NCI-H1417 treated with DMSO at 0.1 percent for 48 hours (cell line): ENCODE measurements at places on chromosomes 13 and 19.

DNA sequence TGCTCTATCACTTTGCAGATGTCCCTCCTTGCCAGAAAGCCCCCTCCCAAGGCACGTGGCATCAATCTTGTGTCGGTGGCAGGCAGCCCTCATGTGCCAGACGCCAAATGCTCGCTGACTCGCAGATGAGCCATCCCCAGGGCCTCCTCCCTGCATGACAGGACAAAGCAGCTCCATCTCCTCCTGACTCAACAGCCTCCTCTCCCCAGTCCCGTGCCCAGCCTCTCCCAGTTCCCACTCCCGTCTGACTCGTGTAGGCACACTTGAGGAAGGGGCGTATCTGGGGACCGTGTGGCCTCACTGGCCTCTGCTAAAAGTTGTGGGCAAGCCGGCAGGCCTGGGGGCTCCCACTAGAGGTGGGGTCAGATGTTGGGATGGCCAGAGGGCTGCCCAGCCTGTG is 133.6 kb downstream of the STK24 start:
- no peak for DNase-seq

DNA sequence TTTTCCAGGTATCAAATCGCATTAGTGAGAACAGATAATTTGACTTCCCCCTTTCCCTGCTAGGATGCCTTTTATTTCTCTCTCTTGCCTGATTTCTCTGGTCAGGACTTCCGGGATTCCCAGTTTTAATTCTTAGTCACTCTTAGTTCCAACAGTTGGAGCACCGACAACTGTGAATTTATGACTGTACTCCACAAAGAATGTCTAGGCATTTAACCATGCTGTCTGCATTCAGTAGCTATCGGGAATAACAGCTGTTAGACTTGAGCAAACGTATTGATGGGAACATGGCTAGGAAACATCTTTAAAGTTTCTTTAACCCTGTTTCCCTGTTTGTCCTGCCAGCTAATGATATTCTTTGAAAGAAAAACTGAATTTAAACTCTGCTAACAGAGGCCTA is 14.1 kb upstream of the SPACA7 start:
- no peak for DNase-seq

DNA sequence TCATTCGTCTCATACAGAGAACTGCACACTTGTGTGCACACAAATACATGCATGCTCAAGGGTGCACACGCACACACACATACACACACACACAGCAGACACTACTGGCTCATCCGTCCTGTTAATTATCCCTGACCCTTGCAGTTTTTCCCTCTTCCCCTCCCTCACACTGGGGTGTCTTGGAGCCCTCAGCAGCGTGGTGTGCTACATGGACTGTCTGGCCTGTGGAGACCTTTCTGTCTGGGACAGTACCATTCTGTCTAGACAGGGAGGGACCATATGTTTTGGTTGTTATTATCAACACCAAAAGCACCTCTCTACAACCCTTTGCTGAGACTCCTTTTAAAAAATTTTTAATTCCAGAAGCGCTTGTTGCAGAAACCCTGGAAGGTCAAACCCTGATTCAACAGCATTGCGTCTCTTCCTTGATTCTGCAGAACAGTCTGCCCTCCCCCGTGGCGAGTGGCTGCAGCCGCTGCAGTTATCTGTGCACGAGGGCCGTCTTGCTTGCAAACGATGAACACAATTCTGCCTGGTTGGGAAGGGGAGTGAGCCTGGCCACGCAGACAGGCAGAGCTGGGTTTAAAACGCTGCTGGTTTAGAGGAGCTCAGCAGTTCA is 374.0 kb downstream of the IRS2 start:
- DNase-seq, result peak; percentile 86

- no peak for DNase-seq
Observed at GRCh38 chr19:34193439-34193838, 21.1 kb downstream of the LSM14A start.

GRCh38 chr13:45209229-45209628 is 8.4 kb upstream of the KCTD4 start:
- no peak for DNase-seq

GRCh38 chr19:6108721-6109633 is 1.3 kb downstream of the RFX2 start:
- DNase-seq, result peak; percentile 5

GRCh38 chr13:67278235-67278634 is 48.1 kb upstream of the PCDH9 start:
- no peak for DNase-seq

GRCh38 chr13:99335603-99336002 is 28.4 kb upstream of the GPR183 start:
- no peak for DNase-seq

DNA sequence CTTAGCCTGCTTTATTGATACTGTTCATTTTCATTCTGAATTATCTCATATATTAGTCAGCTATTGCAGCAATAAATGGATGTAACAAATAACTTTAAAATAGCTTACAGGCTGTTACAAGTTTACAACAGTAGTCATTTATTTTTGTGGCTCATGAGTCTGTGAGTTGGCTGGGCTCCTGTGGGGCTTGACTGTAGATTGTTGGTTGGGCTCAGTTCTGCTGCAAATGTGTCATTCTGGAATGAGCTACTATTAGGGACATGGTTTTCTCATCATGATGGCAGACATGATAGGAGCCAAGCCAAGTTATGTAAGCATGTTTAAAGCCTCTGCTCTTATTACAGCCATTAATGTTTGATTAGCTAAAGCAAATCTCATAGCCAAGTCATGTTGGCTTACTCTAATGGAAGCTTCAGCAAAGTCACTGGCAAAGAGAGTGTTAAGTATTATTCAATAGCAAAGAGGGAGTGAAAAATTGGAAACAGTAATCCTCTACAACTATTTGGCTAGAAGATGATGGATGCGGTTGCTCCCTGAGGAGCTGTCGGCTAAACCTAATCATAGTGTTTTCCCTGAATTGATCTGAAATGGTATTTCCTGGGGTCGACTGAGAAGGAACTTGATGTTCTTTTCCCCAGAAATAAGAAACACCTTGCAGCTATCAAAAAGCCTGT is 391.3 kb downstream of the TDRD3 start:
- no peak for DNase-seq

GRCh38 chr13:62193919-62194318 is 778.3 kb upstream of the PCDH20 start:
- no peak for DNase-seq

DNA sequence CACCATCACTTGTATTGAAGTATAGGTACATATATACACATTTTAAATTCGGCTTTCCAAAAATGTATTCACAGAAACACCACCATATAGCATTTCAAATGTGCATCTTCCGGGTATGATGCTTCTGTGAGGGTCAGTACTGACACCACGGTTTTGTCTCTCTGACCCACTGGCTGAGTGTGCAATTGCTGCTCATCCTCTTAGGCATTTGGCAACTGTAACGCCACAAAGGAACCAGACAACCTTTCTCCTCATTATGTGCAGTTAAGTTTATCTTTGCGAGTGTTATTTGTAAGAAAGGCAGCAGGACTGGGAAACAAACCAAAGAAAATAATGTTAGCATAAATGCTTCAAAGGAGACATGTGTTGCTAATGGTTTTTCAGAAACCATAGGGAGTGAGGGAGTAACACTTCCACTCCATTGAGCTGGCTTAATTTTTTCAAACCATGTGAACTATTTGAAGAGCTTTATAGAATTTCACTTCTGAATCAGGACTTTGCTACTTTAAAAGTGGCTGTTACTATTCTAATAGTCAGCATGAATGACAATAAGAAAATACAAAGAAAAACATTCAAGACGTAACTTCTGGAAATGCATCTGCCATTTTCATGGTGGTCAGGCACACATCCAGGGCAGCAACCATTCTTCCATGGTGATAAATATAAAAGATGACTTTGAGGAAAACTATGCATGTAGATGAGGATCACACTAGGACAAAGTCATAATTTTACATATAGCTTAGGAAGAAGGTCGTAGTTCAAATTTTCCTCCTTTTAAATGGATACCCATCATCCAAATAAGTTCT is 423.3 kb downstream of the MZT1 start:
- no peak for DNase-seq

GRCh38 chr19:1363599-1363998 is 20.1 kb upstream of the NDUFS7 start:
- DNase-seq, result no peak

- no peak for DNase-seq
Observed at GRCh38 chr13:106507560-106508274, 27.7 kb downstream of the EFNB2 start.

DNA sequence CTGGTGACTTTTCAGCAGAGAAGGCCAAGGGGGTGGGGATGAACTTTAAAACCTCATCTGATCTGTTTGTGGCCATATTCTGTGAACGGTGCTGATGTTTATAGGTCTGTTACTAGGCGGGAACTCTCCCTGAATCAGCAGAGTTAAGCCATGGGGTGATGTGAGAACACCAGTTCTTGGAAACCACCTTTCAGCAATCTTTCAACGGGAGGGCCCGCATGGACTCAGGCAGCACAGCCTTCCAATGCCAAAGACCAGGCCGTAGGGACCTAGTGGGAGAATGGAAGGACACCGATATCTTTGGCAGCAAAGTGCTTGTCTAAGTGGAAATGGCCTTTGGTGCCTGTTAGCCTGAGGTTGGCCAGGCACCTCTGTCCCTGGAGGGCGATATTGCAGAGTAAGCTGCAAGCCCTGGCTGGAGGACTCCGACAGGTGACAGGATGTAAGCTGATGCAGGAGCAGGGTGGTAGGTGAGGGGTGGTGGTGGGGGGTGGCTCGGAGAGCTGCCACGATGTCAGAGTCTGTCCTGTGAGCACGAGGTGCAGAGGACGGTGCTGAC is 57.0 kb downstream of the ERCC5 start:
- no peak for DNase-seq

DNA sequence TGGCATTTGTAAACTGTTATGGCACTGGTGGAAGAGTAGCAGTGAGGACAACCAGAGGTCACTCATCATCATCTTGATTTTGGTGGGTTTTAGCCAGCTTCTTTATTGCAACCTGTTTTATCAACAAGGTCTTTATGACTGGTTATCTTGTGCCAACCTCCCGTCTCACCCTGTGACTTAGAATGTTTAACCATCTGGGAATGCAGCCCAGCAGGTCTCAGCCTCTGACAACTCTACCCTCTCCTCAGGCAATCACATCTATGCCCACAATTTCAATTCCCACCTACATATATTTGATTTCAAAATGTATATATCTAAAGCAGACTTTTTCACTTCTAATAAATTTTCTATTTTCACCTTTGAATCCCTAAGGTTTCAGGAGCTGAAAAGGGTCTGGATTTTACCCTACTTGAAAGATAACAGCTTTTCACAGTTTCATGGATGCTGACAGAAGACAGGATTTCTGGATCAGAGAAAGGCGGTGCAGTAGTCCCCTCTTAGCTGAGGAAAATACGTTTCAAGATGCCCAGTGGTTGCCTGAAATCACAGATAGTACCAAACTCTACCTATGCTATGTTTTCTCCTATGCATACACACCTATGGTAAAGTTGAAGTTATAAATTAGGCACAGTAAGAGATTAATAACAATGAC is 1171.8 kb downstream of the DIAPH3 start:
- no peak for DNase-seq

- DNase-seq, result no peak
Observed at GRCh38 chr19:51318687-51319648, 7.5 kb downstream of the IGLON5 start.

DNA sequence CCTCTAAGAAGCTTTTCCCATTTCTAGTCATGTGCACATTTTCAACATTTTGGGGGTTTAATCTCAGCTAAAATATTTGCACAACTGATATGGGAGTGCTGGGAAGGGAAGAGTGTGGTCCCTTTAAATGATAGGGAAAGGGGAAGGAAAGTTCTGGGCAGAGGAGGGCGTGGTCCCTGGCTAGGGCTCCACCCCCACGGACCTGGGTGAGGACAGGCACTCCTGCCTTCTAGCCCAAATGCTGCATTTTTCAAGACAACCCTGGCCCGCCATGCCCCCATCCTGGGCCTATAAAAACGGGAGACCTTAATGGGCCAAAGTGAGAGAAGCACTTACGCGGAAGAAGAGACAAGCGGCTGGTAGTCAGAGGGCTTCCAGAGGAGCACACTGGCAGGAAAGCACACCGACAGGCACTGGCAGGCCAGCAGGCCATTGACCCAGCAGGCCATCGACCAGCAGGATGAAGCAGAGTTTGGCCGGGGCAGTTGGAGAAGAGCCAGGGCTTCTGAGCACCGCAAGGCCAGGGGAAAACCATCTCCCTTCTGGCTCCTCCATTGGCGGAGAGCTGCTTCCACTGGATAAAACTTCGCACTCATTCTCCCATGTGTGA is 266.7 kb downstream of the SPRY2 start:
- DNase-seq, result no peak

DNA sequence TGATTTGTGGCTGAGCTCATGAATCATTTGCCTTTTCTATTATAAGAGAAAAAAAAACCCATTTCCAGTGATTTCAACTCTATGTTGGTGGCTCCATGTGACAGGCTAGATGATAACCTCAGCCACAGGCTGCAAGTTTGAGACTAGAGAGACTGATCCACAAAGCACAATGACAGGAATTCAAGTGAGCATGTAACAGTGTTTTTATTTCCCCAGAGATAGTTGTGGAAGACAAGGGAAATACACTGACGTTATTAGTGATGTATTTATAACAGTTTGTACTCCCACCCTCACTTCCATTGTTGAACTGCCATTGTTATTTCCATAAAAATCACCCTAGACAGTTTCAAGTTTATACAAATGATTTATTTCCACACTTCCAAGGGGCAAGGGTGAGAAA is 27.9 kb upstream of the EDNRB start:
- DNase-seq, result no peak

- DNase-seq, result no peak
Observed at GRCh38 chr19:7643031-7643415, 6.1 kb downstream of the STXBP2 start.

DNA sequence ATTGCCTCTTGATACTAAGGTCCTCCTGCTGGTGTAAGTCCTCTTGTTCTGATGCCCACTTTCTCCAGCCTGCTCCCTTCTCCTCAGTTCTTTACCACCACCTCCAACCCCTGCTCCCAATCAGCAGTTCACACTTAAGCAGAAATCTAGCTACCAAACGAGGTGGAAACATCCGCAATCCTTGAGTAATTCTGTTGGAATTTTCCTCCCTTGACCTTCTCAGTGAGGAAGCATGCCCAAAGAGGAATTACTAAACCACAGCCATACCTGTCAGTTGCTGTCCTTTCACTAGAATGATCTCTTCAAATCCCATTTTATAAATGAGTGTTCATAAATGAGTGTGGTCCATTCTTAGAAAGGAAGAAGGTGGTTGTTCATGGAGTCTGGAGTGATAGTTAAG is 289.9 kb downstream of the DACH1 start:
- no peak for DNase-seq

DNA sequence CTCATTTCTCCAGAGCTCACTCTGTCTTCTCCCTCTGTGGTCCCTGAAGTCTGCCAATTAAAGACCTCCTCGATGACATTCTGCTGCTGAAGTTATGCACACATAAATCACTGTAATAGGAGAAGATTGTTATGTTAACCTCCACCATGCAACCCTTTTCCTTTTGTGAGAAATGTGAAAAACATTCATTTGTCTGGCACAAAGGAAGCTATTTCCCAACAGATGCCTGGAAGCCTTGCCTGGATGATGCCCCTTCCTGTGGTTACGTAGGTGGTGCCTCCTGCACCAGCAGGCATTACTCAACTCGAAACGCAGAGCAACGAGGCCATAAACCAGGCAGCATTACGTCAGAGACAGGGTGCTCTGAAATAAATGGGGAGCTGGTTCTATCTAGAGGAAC is 327.4 kb upstream of the ZNF507 start:
- DNase-seq, result no peak
